ENCODE measurements at places on chromosomes 5 and 9.

DNA sequence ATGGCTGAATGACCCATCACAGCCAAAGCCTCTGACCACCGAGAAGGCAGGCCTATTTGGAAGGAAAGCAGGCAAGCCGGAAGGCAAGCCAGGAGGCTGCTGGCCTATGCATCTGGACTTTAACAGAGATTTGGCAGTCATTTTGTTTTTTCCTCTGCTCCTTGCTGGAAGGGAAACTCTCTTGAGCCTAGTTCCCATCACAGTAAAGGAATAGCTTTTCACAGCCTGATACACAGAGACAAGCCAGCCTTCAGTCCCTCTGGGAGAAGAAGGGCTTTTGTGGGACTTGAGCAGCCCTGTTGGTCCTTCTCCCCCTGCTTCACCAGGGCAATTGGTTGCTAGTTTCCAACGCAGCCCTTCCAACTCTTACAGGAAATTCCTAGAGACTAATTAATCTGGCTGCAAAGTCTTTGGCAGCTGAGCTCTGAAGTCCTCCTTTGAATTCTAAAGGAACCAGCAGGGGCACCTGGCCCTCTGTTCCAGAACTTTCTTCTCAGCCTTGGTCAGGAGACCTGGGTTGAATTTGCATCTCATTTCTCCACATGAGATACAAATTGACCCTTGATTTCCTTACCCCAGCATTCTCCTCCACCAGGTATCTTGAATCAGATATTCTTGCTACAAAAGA is 157.3 kb upstream of the EPB41L4A start:
- DNase-seq, result no peak

GRCh38 chr5:6699357-6699756 is 13.9 kb upstream of the TENT4A start:
- no peak for DNase-seq

DNA sequence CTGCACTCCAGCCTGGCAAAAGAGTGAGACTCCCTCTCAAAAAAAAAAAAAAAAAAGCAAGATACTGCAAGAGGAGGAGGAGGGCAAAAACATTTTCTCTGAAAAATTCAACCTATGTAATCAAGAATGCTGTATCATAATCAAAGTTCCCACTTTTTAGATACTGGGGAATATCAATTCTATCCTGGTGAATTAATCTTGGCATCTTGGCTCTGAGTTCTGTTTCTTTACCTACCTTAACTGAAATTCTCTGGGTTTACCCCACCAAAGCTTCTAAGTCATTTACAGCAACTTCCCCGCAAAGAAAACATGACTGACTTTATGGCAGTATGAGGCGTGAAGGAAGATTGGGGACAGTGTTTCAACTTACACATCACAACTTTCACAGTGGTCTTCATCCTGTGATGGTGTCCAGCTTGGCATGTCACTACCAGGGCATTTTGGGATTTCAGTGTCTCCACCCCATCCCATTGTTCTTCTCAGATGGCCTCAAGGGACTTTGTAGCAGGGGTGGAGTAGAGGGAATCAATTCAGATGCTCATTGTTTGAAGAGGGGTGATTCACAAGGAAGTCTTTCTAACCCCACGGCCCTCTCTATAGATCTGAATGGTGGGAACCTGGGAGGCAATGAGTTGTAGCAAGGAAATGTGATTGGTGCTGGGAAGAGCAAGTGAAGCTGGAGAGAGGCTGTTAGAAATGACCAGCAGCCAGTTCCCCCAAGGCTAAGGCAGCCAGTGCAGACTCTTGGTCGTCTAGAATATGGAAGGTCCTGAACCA is 130.5 kb downstream of the SCAMP1 start:
- DNase-seq, result no peak

DNA sequence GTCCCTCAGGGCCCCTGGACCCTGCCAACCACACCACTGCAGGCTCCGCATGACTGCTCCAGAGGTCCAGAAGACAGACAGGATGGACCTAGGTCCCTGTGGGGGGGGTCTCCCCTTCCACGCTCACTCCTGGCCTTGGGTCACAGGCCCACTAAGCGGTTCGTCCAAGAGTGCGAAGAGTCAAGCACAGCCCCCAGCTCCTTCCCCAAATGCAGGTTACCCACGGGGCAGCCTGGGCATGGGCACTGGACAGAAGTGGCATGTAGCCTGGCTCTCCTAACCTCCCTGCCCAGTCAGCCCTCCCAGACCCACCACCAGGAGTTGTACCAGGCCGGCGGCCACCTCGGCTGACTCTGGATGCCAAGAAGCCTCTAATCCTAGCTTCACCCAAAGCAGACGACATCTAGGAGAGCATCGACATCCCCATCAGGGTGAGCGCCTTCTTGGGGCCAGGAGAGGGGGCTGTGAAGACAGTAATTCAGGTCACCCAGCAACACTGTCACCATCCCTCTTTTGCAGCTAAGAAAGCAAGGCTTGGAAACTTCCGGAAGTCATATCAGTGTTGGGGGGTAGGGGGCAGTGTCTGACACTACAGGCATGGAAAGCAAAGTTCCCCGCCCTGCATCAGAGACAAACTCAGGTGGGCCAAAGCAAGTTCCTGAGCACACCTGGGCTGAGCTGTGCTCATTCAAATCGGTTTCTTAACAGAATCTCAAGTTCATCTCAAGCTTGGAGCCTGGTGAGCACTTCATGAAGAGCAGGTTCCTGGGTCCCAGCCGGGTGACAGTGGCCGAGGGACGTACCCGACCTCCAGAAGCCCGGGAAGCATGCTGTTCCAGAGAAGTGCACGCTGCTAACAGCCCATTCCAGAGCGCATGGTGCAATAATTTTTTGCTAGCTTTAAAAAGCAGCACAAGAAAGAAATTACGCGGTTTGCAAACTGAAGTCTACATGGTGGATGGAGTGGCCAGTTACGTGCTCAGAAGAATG is 68.7 kb downstream of the SEMA4D start:
- no peak for DNase-seq

DNA sequence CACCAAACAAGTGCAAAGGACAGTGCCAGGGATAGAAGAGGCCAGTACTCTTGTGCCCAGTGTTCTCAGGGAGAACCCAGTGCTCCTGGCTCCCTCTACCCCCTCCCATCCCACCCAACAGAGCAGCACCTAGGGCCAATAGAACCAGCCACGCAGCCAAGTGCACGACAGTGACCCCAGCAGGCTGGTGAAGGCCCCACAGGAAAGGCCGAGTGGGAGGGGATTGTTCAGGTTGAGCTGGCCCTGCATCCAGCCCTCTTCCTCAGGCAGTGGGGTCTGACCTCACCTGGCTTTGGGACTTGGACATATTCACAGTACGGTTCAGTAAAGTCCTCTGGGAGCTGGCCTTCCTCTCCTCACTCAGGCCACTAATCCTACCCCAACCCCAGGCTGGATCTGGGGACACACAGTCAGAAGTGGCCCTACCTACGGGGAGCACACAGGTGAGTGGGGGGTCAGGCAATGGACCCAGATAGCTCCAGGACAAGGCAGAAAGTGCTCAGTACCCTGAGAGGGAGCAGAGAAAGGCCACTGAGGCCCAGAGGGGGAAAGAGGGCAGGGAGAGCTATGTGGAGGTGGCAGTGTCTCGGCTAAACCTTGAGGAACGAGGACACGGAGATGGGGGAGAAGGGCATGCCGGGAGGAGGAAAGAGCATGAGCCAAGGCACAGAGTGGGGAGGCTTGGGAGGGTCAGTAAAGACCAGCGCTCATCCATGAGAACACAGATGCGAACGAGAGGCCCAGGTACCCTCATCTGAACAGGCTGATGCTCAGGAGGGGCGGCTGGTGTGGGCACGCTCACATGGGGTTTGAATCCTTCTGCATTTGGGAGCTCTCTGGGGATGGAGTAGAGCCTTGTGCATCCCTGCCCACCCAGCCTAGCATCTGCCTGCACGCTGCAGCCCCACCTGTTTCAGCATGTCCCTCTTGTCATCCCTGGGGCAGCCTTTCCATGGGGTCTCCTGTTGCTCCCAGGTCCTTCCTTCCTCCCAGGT is 25.6 kb downstream of the POLR1E start:
- no peak for DNase-seq

DNA sequence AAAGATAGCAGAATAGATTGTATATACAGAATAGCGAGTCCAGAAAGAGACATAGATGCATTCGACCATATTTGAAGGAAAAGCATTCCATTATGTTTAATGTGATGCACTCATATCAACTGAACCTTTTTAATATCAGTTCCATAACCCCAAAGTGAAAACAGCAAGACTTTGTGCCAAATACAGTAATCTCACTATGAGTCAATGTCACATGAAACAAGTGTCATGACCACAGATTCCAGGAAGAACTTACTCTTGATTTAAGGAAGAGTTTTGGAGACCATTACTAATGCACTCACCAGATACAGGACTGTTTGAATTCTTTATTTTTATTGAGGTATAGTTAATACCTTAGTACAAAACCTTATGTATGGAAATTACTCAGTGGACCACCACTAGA is 220.5 kb downstream of the SH3GL2 start:
- no peak for DNase-seq

DNA sequence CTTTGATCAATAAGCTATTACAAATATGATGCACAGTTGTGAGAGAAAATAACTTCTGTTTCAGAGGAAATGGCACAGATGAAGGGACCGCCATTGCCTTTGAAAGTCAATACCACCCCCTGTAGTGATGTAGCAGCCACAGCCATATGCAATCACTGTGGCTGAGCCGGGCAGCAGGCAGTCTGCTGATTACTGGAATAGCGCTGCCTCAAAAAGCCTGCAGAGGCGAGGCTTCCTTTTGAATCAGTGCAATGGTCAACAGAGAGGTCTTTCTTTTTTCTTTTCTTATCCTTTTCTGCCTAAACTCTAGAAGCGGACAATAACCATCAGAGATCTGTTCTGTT is 265.1 kb upstream of the TAS2R1 start:
- DNase-seq, result no peak

GRCh38 chr5:136094189-136094912 is 38.3 kb upstream of the SMAD5 start:
- DNase-seq, result no peak

DNA sequence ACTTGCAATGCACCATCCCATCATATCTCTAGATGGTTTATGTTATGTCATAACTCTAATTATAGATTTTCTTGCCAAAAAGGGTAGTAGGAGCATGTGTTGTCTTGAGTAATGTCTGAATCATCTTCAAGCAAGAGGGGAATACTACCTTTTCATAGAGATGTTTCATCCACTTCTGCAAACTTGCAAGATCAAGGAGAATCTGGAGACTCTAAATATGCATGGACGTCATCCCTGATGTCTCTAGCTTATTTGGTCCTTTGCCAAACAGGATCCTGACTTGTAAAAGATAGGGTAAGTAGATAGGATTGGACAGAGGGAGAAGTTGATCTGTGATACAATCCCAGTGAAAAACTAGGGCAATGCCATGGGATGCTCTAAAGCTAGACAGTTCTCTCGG is 246.5 kb downstream of the DMRTA1 start:
- no peak for DNase-seq

DNA sequence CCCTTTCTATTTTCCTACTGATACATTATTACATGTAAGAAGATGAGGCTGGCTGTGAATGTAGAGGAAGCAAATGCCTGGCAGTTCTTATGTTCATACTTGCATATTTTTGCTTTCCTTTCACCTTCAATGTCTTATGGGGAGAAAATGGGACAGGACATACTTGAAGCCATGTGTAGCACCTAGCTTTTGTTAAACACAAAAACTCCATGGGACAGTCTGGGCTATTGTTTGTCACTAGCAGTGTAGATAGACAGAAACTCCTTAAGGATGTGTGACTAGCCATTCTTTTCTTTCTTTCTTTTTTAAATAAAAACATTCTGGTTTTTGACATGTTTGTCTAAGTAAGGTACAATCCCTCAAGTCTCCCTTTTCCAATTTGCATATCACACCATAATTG is 122.7 kb downstream of the ARL15 start:
- no peak for DNase-seq

DNA sequence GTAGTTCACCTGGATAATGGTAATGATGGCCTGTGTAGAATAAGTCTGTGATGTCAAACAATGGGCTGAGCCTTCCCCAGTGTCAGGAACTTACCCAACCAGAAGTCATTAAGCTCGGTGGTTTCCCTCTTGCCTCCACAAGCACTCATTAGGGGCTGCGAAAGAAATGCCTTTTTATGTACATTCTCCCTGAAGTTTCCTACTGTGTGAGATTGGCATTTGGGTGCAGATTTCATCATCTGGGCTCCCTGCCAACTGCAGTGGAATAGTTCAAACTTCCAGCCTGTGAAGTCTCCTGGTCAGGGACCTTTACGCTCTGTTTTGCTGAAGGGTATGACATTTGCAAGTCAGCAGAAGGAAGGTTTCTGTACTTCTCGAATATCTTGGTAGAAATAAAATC is 41.6 kb upstream of the TMEM215 start:
- no peak for DNase-seq

DNA sequence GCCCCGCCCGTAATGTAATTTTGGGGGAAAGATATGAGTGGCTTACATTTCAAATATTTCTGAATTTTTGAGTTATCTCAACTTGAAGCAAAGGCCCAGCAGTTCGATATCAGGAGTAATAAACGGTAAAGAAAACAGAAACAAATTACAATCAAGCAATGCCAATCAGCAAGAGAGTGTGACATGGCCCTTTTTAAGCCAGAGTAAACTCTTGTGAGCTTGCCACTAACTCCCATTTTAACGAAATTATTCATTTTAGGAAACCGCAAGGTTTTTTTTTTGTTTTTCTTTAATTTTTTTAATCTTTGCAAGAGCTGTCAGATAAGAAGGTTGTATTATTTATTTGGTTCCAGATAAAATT is 17.6 kb upstream of the CDK7 start:
- DNase-seq, result no peak

GRCh38 chr5:134784241-134784920 is 25.8 kb downstream of the DDX46 start:
- DNase-seq, result no peak

GRCh38 chr9:132596200-132596599 is 13.8 kb downstream of the BARHL1 start:
- DNase-seq, result no peak

GRCh38 chr9:116288658-116289057 is 135.1 kb downstream of the PAPPA start:
- DNase-seq, result no peak

- no peak for DNase-seq
These were observed 24.5 kb upstream of the MVB12B start for GRCh38 chr9:126301985-126302603.

- no peak for DNase-seq
These were observed 172.0 kb downstream of the ROR2 start for GRCh38 chr9:91778031-91778430.

DNA sequence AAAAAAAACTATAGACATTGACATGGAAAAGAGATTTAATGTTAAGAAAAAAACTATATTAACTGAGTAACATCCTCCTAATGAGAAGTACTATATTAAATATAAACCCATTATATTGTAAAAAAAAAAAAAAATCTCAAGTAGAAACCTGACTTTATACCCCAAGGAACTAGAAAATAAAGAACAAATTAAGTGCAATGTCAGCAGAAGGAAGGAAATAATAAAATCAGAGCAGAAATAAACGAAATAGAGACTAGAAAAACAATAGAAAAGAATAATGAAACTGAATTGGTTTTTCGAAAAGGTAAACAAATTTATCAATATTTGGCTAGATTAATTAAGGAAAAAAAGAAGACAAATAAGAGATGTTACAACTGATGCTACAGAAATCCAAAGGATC is 329.1 kb upstream of the ZNF608 start:
- no peak for DNase-seq
